Activated CD4-positive, CD25-positive, alpha-beta regulatory T cell (primary cell): ENCODE measurements at places on chromosomes 5 and 9.

DNA sequence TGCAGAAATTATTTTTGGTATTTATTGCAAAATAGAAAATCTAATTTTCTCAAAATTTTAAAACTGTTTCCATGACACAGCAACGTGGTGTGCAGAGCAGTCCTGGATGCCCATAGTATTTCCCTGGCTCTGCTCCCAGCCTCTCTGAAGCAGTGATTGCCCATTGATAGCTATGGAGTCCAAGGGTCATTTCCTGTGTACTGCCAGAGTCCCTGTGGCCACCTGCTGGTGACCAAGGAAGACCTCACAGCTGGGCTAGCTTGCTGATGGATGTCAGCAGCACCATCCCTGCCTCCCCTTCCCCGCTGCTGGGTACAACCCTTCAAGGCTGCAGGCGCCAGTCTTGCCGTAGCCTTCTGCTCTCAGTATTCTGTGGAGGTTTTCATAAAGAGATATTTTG is 184.1 kb downstream of the DIRAS2 start:
- no peak for DNase-seq

DNA sequence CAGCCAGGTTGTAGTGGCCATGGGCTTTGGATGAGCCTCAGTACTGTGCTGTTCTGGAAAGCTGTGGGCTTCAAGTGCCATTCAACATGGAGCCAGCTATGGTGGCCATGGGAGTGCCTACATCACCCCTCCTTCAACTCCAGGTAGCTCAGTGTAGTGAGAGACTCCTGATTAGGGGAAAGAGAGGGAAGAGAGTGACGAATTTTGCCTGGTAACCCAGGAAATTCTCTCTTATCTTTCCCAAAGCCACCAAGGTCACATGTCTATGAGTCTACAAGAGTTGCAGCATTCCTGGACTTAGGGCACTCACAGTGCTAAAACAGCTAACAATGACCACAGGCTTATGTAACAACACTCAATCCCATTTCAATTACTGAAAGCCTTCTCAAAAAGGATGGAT is 81.7 kb upstream of the SPTLC1 start:
- DNase-seq = no peak

DNA sequence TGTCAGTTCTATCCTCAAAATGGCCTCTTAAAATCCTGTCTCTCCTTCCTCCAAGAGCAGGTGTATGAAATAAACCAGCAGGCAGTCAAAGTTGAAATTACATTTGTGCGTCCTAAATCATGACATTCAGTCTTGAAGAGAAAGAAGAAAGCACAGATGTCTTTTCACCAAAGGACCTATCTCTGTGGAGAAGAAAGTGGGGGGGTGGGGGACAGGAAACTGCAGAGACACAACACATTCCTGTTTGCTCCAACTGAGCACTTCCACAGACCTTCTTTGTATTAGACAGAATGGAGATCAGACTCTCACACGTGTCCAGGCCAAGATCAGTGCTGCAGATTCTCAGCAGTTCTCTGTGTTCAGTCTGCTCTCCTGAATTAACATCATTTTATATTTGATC is 471.9 kb upstream of the RGMB start:
- DNase-seq = no peak

- DNase-seq = no peak
These were observed 11.8 kb downstream of the ACSL6 start for GRCh38 chr5:131999441-132000240.

DNA sequence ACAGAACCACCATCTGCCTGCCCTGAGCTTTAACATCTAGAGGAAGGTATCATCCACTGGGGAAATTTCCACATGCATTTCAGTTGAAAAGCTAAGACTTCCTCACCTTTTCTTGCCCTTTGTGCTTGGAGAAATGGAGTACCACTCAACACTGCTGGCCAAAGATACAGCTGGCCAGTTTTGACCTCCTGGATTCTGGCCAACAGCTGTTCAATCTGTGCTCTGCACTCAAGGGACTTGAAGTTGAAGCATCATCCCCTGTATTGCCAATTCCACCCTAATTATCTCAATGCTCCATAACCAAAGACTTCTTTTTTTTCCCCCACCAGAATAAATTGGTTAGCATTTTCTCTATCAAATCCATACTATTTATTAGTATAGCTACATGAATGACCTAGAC is 70.4 kb upstream of the PRDM9 start:
- no peak for DNase-seq
